ENCODE measurements at places on chromosomes 3 and 15. TPM values are rescaled to one million over a fixed set of nuclear protein-coding genes. Genes with fewer than 3 reads are reported as not detected.

SSUH2 gene
- total RNA-seq: not detected

SOX2 gene
- not detected for total RNA-seq

CCR8 gene
- not detected for total RNA-seq

VWA5B2 gene
- not detected for total RNA-seq

PDZRN3 gene
- total RNA-seq: not detected

DNA sequence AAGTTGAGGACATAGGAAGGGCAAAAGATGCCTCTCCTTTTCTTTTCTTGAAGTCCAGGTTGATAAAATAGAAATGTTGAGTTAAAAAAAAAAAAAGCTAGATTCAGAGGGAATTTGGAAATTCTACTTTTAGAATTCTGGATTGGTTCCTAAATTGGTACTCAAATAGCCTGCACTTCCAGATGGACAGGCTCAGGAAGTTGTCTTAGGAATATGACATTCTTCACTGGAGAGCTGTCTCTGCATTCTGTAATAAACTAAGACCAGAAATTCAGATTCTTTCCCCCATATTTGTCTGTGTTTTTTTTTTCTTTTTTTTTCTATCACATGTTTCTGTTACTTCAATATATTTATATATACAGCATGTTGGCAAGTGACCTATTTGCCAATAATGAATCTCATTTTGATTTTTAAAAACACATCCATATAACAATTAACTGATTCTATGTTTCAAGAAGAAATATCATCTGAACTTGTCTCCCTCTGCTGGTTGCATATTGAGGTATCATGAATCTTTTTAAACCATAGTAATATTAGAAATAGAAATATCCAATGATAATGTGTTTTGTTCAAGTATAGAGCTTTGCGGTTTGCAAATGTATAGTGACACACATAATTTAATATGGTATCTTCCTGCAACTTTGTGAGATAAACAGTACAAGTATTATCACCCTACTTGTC lies 8.5 kb upstream of the LSAMP start:
- no peaks in the 10 kb centered on the region for H3K4me1 ChIP-seq

DNA sequence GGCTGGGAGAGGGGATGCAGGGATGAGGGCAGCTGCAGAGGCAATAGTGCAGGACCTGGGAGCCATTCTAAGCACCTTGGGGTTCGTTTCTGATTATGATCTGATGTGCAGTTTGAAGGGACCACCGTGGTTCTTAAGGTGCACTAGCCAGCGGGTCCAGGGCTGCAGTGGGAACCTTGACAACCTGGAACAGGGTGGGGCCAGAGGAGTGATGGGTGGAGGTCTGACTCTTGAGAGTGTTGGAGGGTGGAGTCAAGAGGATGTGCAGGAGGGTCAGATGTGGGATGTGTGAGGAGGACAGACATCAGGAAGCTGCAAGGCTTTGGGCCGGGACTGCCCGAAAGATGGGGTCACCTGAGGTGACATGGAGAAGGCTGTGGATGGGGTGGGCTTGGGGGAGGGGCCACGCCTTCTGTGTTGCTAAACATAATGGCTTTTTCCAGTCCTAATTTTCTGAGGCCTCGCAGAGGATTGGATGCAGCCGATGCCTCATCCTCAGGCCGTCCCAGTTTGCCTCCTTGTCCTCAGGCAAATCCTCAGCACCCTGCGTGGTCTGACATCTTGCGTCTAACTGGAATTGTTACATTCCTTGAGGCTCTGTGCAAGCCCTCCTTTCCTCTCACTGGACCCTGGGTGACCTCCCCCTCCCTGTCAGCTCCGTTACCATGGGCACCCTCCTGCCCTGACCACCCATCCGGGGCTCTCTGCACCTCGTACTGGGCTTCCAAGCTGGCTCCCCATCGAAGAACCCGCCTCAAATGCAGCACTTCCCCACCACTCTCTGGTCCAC lies 61.4 kb upstream of the TRPM1 start:
- H3K27ac ChIP-seq: no peak overlapping the region
- H3K4me3 ChIP-seq: no peak overlapping the region
- DNase-seq: no peak
- no peaks in the 10 kb centered on the region for H3K27me3 ChIP-seq
- H3K4me1 ChIP-seq: no peaks in the 10 kb centered on the region

DNA sequence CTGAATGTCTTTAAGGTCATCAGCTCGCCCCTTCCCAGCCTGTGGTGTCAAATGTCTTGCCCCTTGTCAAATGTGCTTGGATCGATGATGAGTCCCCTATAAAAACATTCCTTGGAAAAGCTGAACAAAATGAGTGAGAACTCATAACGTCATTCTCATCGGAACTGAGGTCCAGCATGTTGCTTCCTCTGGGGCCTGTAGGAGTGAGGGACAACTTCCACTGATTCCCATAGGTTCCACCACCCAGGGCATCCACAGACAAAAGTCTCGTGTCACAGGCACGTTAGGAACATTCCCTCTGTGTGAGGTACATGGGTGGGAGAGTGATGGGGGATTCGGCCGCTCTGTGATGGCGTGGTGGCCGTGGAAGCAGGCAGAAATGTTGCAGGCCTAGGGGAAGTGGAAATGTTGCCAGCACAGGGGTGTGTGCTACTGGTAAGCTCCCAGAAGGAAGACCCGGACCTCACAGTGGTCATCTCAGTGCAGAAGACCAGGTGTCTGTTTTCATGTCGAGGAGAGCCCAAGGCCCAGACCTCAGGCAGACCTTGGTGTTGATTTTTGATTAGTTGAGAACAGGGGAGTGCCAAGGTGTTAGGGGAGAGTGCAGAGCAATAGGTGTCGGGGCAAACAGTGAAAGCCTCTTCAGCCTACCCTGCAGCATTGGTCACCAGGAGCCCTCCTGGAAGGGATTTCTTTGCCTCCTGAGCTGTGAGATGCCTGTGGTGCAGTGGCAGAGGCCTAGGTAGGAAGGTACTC lies 96.8 kb downstream of the SNRPN start:
- H3K4me1 ChIP-seq: no peaks in the 10 kb centered on the region
- no peaks in the 10 kb centered on the region for H3K36me3 ChIP-seq
- no peaks in the 10 kb centered on the region for H3K27me3 ChIP-seq
- no peak for DNase-seq

GRCh38 chr15:55799291-55800212 lies 56.6 kb upstream of the PRTG start:
- H3K36me3 ChIP-seq: no peaks in the 10 kb centered on the region
- no peaks in the 10 kb centered on the region for H3K4me1 ChIP-seq
- DNase-seq: peak; percentile 6

DNA sequence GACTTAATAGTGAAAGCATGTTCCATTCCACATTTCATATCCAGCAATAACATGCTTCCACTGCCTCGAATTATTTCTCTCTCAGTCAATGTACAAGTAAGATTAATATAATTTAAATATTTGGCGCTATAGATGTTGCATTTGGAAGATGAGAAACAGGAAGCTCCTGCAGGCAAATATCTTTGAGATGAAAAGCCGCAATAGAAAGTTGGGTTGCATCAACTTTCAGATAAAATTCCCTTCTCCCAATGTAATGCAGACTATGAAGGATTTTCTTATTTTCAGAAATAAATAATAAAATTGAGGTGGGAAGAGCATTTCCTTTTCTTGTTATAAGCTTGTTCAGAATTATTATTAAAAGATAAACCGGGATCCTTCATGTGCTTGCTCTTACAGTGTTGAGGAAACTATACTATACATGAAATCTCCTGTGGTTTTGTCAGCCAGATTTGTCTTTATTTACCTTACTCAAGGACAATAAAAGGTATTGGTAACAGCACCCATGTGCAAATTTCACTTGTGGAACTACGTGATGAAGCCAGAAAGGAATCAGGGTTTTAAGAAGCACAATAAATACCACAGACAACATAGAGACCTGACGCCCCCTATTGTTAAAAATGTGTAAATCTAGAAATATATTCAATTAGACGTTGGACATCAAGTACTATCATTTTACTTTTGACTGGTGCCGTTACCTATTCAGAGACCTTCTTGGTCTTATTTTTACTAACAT lies 307.0 kb downstream of the ARPP21 start:
- no peak for DNase-seq
- H3K27me3 ChIP-seq: no peaks in the 10 kb centered on the region
- H3K4me1 ChIP-seq: no peaks in the 10 kb centered on the region
- H3K4me3 ChIP-seq: no peak overlapping the region
- H3K36me3 ChIP-seq: no peaks in the 10 kb centered on the region

- no peak overlapping the region for H3K4me3 ChIP-seq
- no peaks in the 10 kb centered on the region for H3K4me1 ChIP-seq
- DNase-seq: no peak
- no peaks in the 10 kb centered on the region for H3K36me3 ChIP-seq
Observed at GRCh38 chr15:80186597-80186996, 33.8 kb downstream of the FAH start.

DNA sequence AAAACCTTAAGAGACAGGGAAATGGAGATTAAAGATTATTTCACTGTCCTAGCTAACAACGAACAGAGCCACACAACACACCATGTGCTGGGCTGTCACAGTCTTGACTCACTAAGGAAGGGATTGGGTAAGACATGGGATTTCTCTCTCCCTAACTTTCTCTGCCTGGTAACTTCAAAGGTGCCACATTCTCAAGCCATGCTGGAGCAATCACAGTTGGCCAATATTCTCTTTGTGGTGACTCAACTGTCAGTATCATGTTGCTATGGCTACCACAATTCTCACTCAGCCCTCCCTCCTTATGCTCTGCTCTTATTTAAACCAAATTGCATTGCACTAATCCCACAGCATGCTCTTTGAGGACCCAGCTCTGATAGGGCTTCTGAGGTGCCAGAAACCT lies 74.0 kb downstream of the OXNAD1 start:
- no peak overlapping the region for H3K4me3 ChIP-seq
- H3K27me3 ChIP-seq: no peaks in the 10 kb centered on the region
- DNase-seq: peak; percentile 11
- peak overlapping the region; percentile 59 for H3K27ac ChIP-seq
- H3K4me1 ChIP-seq: peaks cover 30% of the 10 kb centered on the region
- H3K36me3 ChIP-seq: no peaks in the 10 kb centered on the region

DNA sequence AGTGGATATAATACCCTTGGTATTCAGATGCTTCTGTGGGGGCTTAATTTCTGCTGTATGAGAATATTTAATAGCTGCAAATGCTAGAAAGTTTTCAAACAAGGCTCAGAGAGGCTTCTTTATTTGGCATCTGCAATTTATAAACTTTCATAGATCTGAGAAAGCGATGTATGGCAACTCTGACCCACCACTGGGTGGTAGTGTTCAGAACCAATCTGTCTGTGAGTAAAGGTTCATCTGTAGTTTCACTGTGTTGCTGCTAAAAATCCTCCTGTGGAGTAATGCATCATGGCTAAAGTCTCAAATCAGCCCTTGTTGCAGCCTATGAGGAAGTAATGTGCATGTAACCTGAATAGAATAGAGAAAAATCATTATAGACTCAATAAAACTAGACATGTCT lies 47.4 kb downstream of the CLSTN2 start:
- H3K27ac ChIP-seq: no peak overlapping the region
- no peaks in the 10 kb centered on the region for H3K36me3 ChIP-seq
- DNase-seq: no peak
- no peaks in the 10 kb centered on the region for H3K27me3 ChIP-seq
- H3K4me3 ChIP-seq: no peak overlapping the region

DNA sequence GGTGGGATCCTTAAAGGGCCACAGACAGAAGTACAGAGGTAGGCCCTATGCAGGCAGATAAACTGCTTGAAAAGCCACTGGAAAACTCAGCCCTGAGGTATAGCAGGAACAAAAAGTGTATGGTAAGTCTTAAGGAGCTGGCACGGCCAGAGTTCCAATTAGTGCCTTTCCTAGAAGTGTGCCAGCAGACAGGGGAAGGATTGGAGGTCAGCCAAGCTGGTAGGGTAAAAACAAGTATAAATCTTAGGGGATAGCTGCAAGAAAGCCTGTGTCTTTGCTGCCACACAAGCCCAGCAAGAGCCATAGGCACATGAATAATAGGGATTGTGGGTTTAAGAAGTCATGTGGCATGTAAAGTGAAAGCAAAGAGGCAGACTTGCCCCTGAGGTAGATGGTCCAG lies 582.5 kb downstream of the PLOD2 start:
- no peaks in the 10 kb centered on the region for H3K4me1 ChIP-seq
- H3K27me3 ChIP-seq: no peaks in the 10 kb centered on the region
- H3K36me3 ChIP-seq: no peaks in the 10 kb centered on the region
- no peak for DNase-seq

- no peak overlapping the region for H3K4me3 ChIP-seq
- no peak for DNase-seq
- H3K36me3 ChIP-seq: no peaks in the 10 kb centered on the region
- no peaks in the 10 kb centered on the region for H3K4me1 ChIP-seq
Observed at GRCh38 chr3:140530603-140531002, 147.3 kb upstream of the TRIM42 start.

- H3K36me3 ChIP-seq: no peaks in the 10 kb centered on the region
- H3K27ac ChIP-seq: no peak overlapping the region
- H3K4me3 ChIP-seq: no peak overlapping the region
- no peaks in the 10 kb centered on the region for H3K4me1 ChIP-seq
Observed at GRCh38 chr15:45099549-45100165, 14.3 kb downstream of the DUOX2 start.

- H3K36me3 ChIP-seq: no peaks in the 10 kb centered on the region
- H3K27me3 ChIP-seq: no peaks in the 10 kb centered on the region
- no peak overlapping the region for H3K4me3 ChIP-seq
- H3K4me1 ChIP-seq: no peaks in the 10 kb centered on the region
- no peak overlapping the region for H3K27ac ChIP-seq
Observed at GRCh38 chr15:86446253-86446640, 366.6 kb downstream of the AGBL1 start.

Measured in B cell (primary cell).